B cell (primary cell): ENCODE measurements at places on chromosomes 7 and 10. TPM values are rescaled to one million over a fixed set of nuclear protein-coding genes. Genes with fewer than 3 reads are reported as not detected.
A peak's percentile ranks its signal among the peaks of the same experiment; 100 is the strongest.

- DNase-seq, result no peak
These were observed 973 bp downstream of the GPR158 start for GRCh38 chr10:25175527-25176420.

The DPP6 gene
- not detected in 2 replicates for total RNA-seq

DNA sequence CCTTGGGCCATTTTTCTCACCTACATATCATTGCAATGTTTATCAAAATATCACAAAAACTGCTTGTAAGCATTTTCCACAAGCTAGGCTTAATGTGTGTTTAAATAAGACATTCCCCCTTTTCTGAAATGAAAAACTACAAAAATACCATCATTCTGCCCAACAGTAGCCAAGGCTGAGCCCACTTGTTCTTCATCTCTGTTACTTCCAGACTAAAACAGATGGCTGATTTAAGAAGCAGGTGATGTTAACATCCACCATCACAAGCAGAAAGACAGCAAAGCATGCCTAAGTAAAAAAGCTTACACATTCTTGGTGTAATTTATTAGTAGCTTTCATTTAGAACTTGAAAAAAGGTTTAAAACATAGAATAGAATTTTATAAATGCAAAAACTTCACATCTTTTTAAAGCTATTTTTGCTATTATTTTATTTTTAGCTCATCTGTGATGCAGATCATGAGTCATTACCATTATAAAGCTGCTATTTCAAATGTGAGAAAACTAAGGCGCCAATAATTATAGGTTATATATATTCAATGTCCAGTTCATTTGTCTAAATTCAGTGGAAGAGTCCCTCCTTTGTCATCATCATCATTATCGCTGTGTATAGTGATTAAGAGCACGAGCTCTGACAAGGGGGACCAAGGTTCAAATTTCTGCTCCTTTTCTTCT is 109.4 kb downstream of the RELN start:
- no peak for DNase-seq

DNA sequence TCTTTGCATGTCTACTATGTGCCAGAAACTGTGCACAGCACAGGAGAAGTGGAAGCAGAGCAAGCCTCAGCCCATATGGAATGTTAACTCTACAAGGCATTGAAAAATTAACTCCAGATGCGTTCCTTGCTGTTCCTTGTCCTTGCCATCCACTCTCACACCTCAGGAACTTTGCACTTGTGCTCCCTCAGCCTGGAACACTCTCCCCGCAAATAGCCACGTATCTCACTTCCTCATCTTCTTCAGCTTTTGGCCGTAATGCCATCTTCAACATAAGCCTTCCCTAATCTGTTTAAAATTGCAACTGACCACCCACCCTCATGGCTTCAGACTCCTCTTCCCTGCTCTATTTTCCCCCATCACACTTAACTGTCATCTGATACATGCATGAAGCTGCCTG is 83.2 kb upstream of the CAPZA2 start:
- no peak for DNase-seq

- DNase-seq, result no peak
These were observed 277.0 kb upstream of the IMMP2L start for GRCh38 chr7:111839261-111839660.

The NSUN6 gene
- 27.9 and 29.2 TPM in 2 replicates for total RNA-seq

The ARPC1A gene
- total RNA-seq, result 41.7 and 47.8 TPM in 2 replicates

DNA sequence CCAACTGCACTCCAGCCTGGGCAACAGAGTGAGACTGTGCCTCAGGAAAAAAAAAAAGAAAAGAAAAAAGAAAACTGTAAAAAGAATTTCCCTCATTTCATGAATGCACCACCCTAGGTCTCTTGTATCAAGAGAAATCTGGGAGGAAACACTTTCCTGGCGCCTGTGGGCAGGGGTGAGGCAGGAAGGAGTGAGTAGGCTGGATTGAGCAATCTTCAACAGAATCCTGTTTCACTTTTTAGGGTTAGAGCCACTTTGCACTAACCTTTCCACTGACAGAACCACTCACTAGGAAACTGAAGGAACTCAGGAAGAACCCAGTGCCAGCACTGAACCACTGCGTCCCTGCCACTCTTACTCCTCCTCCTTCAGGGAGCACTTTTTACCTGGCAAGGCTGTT is 282.1 kb downstream of the CCDC3 start:
- DNase-seq, result no peak

- DNase-seq, result no peak
These were observed 27.4 kb upstream of the NFKB2 start for GRCh38 chr10:102368077-102368476.

The HOXA9 gene
- not detected in 2 replicates for total RNA-seq

The SNX10 gene
- 26.5 and 33.6 TPM in 2 replicates for total RNA-seq

DNA sequence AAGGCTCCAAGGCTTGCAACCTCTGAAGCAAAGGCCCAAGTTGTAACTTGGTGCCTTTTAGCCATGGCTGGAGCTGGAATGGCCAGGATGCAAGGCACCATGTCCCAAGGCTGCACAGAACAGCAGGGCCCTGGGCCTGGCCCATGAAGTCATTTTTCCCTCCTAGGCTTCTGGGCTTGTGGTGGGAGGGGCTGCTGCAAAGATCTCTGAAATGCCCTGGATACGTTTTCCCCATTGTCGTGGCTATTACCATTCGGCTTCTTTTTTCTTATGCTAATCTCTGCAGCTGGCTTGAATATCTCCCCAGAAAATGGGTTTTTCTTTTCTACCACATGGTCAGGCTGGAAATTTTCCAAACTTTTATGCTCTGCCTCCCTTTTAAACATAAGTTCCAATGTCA is 234.2 kb downstream of the CDK14 start:
- no peak for DNase-seq

DNA sequence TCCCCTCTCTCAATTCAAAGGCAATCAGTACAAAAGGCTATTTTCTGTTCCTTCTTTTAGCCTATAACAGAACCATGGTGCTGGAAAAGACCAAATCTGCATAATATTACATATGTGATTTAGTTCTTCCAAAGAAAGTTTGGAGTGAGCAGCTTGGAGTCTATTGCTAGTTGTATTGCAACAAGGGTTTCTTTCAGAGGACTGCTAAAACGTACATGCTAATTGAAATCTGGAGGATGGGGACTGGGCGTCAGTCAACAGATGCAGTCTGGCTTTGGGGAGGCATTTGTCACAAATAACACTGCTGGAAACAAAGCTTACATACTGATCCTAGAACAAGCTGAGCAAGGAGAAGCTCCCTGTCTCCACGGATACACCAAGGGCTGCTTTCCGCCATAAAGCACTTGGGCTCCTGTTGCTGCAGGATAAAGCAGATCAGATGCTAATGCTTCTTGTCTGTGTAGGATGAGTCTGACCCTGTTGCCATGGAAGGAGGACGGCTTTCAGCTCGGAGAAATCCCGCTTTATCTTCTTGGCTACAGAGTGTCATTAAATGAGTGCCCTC is 883.5 kb downstream of the SORCS1 start:
- no peak for DNase-seq

- no peak for DNase-seq
These were observed 17.6 kb upstream of the PANK1 start for GRCh38 chr10:89662596-89662995.

The ZNF239 gene
- total RNA-seq, result 5.9 and 7.6 TPM in 2 replicates

The CLRN3 gene
- total RNA-seq, result not detected in 2 replicates

DNA sequence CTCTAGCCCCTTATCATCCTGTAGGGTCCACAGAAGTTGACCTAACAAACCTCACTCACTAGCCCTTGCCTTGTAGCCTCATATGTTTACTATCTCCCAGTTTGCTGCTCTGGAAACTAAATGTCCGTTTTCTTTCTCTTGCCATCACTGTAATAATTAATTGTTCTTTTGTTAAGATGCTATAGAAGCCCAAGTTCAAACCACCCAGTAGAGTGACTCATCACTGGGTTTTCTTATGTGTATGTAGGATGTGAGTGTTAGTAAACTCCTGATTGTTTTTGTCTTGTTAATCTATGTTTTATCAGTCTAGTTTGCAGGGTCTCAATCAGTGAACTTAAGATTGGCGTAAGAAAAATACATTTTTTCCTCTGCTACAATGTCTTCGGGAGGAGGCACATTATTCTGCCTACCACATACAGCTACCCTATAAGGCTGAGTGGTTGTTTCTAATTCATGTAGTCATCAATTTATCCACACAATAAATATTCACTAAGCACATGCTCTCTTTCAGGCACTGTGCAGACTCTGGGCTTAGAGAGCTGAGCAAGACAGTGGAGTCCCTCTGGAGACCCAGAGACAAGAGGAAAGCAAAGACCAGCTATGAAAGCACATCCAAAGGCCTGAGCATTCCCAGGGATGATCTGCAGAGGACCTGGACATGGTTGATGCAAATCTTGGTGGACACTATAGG is 474.1 kb upstream of the AKR1E2 start:
- DNase-seq, result no peak

DNA sequence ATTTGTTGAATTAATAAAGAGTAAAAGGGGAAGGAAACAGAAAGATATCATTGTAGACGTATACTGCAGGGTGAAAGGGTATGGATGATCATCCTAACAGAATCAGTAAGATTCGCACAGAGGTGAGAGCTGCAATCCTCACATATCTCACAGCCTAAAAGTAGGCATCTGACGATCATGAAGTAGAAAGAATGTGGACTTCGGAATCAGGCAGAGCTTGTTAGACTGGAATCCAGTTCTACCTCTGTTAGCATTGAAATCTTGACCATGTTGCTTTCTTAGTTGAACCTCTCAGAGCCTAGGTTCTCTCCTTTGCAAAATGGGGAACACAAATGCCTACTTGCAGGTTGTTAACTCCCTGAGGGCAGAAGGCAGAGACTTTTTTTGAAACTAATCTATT is 320.0 kb upstream of the C7orf33 start:
- no peak for DNase-seq

GRCh38 chr10:127715782-127716378 is 21.1 kb upstream of the FOXI2 start:
- DNase-seq, result peak; percentile 47

- DNase-seq, result no peak
These were observed 166.0 kb upstream of the EEPD1 start for GRCh38 chr7:35987016-35987415.

- DNase-seq, result no peak
These were observed 13.1 kb upstream of the UCMA start for GRCh38 chr10:13247246-13247645.

The STEAP1 gene
- 0.32 TPM in 1 of 2 replicates, not detected in the other for total RNA-seq
